Stimulated activated memory B cell treated with anti-CD40 and anti-IgM and Interleukin-4, amounts not matched to agents 10 μg/mL and 1 μg/mL and 100 μg/mL, for 72 hours (primary cell): ENCODE measurements at places on chromosomes 12 and 14.

- ATAC-seq, result peak; percentile 10
Observed at GRCh38 chr14:61322011-61322798, 826 bp downstream of the PRKCH start.

DNA sequence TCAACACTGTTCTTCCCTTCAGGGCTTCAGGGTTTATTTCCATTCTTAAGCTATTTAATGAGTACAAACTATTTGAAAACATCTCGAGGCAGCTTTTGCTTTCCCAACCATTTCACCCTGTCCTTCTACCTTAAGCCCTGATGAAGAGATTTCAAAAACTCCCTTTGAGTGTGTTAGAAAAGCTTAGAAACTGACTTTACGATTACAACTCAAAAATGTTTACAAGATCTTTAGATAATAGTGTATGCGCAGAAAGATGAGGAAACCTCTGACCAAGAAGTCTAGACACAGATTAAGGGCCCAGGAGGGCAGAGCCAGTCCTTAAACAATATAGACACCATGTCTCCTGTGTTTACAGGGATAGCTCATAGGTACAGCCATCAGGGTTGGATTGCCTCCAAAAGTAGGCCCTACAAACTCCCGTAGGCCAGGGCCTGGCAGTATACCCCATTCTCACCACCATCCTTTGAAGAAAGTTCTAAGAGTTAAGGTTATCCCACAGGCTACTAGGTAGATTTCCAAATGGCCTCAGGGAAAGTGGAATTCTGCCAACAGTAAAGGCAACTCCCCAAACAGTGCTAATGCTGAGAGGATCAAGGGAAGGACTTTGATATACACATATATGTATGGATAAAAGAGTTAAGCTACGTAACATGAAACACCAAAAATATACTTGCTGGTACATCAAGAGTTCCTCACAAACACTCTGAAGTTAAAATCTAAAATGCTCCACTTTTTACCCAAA lies 11.4 kb upstream of the SOS2 start:
- no peak for ATAC-seq

- ATAC-seq, result no peak
Observed at GRCh38 chr14:104939666-104940410, 15.2 kb downstream of the PLD4 start.

- no peak for ATAC-seq
Observed at GRCh38 chr12:2745655-2746054, 49.1 kb upstream of the FKBP4 start.
